IPS DF 6.9 (cell line): ENCODE measurements at places on chromosomes 2 and 18.

GRCh38 chr18:62937065-62937464 lies 221.7 kb downstream of the PHLPP1 start:
- no peaks in the 10 kb centered on the region; the same call in 1 of the 2 replicates for H3K36me3 ChIP-seq
- H3K4me1 ChIP-seq = no peaks in the 10 kb centered on the region
- H3K4me3 ChIP-seq = no peak overlapping the region
- no peak overlapping the region for H3K27ac ChIP-seq
- DNase-seq = no peak

GRCh38 chr2:118936306-118936705 lies 5.7 kb upstream of the MARCO start:
- no peaks in the 10 kb centered on the region for H3K4me1 ChIP-seq
- DNase-seq = no peak
- H3K4me3 ChIP-seq = no peak overlapping the region
- no peak overlapping the region for H3K27ac ChIP-seq
- H3K27me3 ChIP-seq = no peaks in the 10 kb centered on the region

GRCh38 chr18:74524097-74524496 lies 10.2 kb upstream of the CNDP1 start:
- H3K27ac ChIP-seq = no peak overlapping the region
- H3K4me3 ChIP-seq = no peak overlapping the region
- H3K36me3 ChIP-seq = peaks cover 11% of the 10 kb centered on the region
- H3K27me3 ChIP-seq = no peaks in the 10 kb centered on the region
- no peak for DNase-seq

DNA sequence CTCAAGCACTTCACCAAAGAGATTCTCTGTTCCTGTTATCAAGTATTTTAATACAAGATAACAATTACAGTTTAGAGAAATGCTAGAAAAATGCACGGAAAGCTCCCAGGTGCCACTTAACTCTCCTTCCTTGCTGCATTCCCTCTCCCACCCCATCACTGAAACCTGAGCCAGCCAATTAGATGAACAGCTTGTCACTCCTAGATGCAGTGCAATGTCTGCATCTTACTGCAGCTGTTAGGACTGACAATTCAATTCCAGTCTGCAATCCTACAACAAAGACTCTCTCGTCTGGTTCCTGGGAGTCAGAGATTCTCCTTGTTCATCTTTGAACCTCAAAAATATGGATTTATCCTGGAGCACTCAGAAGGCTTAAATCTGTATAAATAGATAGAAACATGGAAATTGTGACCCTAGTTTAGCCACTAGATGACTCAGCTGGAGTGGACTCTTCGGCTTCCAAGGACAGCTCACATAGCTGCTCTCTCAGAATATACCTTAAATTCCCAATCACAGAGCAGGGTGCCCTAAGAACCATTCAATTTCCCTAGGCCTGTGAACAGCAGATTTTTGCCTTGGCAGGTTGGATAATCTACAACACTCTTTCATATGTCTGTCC lies 311.1 kb downstream of the NRXN1 start:
- no peak for DNase-seq
- H3K27ac ChIP-seq = no peak overlapping the region
- H3K4me1 ChIP-seq = 0 out of 2 replicates have a peak, but pooled peaks cover 1% of the 10 kb centered on the region
- H3K36me3 ChIP-seq = no peaks in the 10 kb centered on the region
- H3K27me3 ChIP-seq = no peaks in the 10 kb centered on the region

GRCh38 chr2:41990245-41990644 lies 57.6 kb upstream of the PKDCC start:
- H3K36me3 ChIP-seq = no peaks in the 10 kb centered on the region
- H3K4me3 ChIP-seq = no peak overlapping the region
- H3K27me3 ChIP-seq = no peaks in the 10 kb centered on the region
- H3K27ac ChIP-seq = no peak overlapping the region
- 0 out of 2 replicates have a peak, but pooled peaks cover 1% of the 10 kb centered on the region for H3K4me1 ChIP-seq
